Naive B cell (primary cell): ENCODE measurements at places on chromosomes 1 and 21.

- DNase-seq, result no peak
Measured at GRCh38 chr1:55870106-55870505, 654.9 kb upstream of the USP24 start.

- DNase-seq, result peak; percentile 6
Measured at GRCh38 chr1:65066419-65066765, 81.6 kb upstream of the AK4 start.

GRCh38 chr1:67227196-67227595 is 60.9 kb downstream of the IL23R start:
- DNase-seq, result no peak

- no peak for DNase-seq
Measured at GRCh38 chr1:204321665-204322064, 38.1 kb downstream of the PLEKHA6 start.

DNA sequence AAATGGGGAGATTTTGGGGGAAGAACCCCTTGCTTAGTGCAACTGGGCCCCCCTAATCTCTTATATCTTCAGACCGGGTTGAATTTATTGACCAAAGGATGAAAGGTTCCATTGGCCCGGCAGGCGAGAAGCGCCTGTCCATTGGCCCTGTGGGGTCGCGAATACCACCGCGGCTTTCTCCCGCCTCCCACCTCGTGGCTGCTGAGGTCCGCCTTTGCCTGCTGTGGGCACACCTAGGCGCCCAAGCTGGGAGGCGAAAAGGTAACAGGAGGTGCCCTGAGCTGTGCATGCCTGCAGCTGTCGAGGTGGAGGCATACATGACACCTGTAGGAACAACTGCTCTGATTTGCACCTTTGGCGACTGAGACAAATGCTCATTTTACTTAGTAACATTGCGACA is 21.1 kb upstream of the FLG2 start:
- no peak for DNase-seq

- DNase-seq, result no peak
Measured at GRCh38 chr1:42419126-42419821, 36.5 kb downstream of the ZMYND12 start.

GRCh38 chr1:99768524-99769245 is 2.2 kb upstream of the FRRS1 start:
- no peak for DNase-seq

- no peak for DNase-seq
Measured at GRCh38 chr1:189657715-189658114, 819.9 kb downstream of the BRINP3 start.

- DNase-seq, result no peak
Measured at GRCh38 chr1:94634977-94635416, 93.4 kb upstream of the F3 start.

DNA sequence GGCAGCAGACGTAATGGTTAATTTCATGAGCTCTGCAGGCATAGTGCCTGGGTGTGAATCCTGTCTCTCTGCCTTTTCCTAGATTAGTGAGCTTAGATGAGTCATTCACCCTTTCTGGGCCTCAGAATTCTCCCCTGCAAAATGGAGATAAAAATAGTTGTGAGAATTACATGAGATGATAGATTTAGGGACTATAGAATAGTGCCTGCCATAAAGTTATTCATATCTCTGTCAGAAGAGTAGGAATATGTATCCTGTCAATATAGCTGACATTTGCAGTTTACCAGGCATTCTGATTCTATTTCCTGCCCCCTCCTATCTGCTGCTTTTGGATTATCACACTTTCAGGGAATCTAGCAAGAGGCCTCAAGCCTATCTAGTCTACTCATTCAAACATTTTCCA is 112.0 kb downstream of the PDE4B start:
- no peak for DNase-seq

- DNase-seq, result peak; percentile 41
Measured at GRCh38 chr1:203342192-203342940, 8.6 kb downstream of the FMOD start.

- DNase-seq, result no peak
Measured at GRCh38 chr1:236147068-236147467, 4.7 kb downstream of the GPR137B start.

DNA sequence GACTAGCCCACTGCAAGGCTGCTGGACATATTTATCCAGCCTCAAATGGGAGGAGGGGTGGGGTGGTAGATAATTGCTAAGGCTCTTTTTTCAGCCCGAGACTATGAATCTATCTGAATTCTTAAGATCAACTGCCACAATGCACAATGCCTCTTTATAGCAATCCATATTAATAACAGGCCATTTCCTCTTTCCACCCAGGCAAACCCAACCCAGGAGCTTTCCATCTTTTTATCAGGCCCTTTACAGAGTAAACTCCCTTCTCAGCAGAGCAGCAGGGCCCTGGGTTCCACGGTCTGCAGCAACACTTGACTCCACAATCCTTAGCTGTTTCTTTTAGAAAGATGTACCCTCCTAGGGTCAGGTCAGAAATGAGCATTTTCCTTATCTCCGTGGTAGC is 806 bp downstream of the DDOST start:
- no peak for DNase-seq

- DNase-seq, result peak; percentile 14
Measured at GRCh38 chr1:218473522-218473921, 128.4 kb downstream of the TGFB2 start.

DNA sequence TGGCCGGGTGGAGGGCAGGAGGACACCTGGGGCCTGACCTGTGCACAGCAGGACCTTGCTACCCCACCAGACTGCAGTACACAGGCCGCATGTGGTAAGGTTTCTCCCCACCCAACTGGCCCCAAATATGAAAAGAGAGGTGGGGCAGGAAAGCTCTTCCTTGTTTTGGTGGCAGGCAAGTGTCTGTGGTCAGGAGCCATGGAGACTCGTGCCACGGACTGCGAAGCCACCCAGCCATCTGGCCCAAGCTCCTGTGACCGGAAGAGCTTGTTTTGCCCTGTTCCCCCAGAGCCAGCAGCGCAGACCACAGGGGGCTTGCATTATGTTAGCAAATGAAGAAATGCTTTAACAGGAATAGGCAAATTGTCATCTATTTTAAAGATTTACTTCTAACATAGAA is 54.9 kb downstream of the OLIG1 start:
- no peak for DNase-seq

- no peak for DNase-seq
Measured at GRCh38 chr1:12678820-12679219, 34.9 kb downstream of the AADACL4 start.

- DNase-seq, result no peak
Measured at GRCh38 chr1:116910379-116911187, 867 bp downstream of the PTGFRN start.

DNA sequence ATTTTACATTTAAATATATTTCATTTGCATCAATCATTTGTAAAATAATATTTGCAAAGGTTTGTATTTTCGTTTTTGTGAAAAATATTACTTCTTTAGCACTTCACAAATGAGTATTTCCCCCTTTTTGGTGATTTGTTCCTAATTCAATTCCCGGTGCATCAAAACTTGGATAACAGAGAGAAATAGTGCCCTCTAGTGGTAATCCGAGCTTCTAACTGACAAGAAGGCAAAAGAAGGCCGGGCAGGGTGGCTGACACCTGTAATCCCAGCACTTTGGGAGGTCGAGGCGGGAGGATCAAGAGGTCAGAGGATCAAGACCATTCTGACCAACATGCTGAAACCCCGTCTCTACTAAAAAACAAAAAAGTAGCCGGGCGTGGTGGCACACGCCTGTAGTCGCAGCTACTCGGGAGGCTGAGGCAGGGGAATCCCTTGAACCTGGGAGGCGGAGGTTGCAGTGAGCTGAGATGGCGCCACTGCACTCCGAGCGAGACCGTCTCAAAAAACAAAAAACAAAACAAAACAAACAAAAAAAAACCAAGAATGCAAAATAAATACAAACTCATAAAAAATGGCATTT is 137.7 kb downstream of the COL11A1 start:
- peak; percentile 3 for DNase-seq

DNA sequence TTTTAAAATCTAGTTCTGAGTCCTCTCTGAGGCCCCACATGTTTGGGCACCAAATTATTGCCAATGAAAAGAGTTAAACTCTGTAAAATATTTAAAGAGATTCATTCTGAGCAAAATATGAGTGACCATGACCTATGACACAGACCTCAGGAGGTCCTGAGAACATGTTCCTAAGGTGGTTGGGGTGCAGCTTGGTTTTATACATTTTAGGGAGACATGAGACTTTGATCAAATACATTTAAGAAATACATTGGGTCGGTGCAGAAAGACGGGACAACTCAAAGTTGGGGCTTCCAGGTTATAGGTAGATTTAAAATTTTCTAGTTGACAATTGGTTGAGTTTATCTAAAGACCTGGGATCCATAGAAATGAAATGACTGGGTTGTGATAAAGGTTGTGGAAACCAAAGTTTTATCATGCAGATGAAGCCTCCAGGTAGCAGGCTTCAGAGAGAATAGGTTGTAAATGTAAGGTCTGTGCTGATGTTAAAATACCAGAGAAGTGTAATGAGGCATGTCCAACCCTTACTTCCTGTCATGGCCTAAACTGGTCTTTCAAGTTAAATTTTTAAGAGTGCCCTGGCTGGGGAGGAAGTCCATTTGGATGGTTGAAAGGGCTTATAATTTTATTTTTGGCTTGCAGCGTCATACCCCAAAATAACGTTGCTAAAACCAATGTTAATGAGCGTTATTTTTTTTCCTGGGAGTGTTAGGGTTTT is 274.9 kb downstream of the NUF2 start:
- no peak for DNase-seq

- no peak for DNase-seq
Measured at GRCh38 chr1:109530457-109531087, 9.1 kb upstream of the GPR61 start.

GRCh38 chr1:238457610-238458009 is 566.9 kb upstream of the ZP4 start:
- no peak for DNase-seq

DNA sequence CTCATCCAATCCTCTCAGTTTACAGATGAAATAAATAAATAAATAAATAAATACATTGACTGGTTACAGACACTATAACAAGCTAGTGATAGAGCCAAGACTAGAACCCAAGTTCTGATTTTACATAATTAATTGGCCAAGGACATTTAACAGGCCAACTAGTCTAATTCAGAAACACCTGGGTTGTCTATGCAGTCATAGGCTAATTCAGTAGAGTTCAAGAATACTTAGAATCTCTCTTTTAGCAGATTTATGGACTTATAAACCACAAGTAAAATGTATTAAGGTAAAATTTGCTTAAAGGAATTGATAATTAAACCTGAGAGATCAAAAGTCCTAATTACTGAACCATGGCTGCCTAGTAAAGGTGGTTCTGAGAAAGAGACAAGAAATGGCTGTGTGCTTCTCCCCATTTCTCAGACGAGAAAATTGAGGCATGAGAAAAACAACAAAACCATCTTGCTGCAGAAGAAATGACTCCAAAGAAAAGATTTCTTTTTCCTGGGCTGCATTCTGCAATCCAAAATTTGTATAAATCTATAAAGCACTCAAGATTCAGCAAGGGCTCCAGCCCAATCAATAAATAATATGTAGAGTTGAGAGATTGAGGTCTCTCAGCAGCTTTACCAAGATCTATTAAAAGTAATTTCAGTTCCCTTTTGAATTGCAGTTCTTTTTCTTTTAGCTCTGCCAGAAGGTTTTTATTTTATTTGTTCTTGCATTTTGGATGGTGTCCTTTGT is 98.3 kb downstream of the DUSP10 start:
- peak; percentile 0 for DNase-seq

GRCh38 chr21:33071770-33072306 is 1.9 kb downstream of the OLIG1 start:
- DNase-seq, result no peak

DNA sequence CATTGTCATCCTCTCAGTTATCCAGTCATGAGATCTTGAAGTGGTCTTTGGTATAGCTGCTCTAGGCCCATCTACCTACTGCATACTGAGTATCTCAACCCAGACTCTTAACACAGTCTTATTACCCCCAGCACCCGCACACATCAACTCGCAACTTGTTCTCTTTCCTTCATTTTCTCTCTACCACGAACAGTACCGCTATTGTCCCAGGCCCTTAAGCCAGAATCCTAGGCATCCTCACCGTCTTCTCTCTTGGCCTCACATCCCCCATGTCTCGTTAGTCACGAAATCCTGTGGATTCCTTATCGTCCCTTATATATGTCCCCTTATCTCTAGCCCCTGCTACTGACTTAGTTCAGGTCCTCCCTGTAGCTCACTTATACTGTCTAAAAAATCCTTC is 126.4 kb downstream of the TMEM53 start:
- no peak for DNase-seq

GRCh38 chr1:168217664-168218063 is 8.1 kb upstream of the SFT2D2 start:
- no peak for DNase-seq
